Spinal cord (tissue), 10 donors: ENCODE measurements at places on chromosomes 1 and 21.

- no peak for DNase-seq
Observed at GRCh38 chr1:182666706-182667105, 17.7 kb downstream of the RGS8 start.

- DNase-seq = no peak
Observed at GRCh38 chr1:116228511-116228910, 117.3 kb downstream of the MAB21L3 start.

GRCh38 chr1:26404641-26405040 lies 6.0 kb upstream of the LIN28A start:
- DNase-seq = no peak

DNA sequence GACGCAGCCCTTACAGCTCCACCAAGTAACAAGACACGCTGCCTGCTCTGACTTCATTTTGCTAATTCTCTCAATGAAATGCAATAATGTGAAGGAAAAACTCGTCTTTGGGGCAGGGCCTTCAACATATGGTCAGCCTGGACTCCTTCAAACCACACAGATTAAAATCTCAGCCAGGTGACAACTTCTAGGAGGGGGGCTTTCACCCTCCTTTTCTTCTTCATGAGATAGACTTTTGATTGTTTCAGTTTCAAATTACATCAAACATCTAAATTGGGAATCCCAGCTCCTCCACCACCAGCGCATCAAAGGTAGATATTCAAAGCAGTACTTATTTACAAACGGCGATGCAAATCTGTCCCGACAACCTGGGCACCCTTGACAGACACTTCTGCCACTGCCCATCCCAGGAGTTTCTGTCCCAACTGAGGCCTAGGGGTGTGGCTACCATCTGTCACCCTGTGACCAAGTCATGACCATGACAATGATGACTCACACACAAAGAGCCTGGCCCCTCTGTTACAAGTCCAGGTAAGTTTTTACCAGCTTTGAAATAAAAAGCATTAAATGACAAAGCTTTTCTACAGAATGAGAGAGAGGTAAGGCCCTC lies 29.7 kb downstream of the SSBP3 start:
- no peak for DNase-seq

DNA sequence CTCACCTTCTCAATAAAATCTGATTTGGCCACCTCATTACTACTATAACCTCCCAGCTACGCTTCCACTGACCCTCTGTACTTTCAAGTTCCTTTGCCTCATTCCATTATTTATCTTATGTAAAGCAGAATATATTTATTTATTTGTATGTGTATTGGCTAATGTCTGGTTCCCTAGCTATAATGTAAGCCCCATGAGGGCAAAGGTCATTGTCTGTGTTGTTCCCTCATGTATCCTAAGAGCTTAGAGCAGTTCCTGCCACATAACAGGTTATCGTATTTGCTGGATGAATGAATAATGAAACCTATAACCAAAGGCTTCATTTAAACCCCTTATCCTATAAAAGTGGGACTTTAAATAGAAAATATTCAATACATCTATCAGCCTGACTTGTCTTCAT lies 77.9 kb upstream of the DPT start:
- DNase-seq = no peak

- DNase-seq = peak; percentile 24
Observed at GRCh38 chr1:119686661-119687060, 25.1 kb upstream of the PHGDH start.

DNA sequence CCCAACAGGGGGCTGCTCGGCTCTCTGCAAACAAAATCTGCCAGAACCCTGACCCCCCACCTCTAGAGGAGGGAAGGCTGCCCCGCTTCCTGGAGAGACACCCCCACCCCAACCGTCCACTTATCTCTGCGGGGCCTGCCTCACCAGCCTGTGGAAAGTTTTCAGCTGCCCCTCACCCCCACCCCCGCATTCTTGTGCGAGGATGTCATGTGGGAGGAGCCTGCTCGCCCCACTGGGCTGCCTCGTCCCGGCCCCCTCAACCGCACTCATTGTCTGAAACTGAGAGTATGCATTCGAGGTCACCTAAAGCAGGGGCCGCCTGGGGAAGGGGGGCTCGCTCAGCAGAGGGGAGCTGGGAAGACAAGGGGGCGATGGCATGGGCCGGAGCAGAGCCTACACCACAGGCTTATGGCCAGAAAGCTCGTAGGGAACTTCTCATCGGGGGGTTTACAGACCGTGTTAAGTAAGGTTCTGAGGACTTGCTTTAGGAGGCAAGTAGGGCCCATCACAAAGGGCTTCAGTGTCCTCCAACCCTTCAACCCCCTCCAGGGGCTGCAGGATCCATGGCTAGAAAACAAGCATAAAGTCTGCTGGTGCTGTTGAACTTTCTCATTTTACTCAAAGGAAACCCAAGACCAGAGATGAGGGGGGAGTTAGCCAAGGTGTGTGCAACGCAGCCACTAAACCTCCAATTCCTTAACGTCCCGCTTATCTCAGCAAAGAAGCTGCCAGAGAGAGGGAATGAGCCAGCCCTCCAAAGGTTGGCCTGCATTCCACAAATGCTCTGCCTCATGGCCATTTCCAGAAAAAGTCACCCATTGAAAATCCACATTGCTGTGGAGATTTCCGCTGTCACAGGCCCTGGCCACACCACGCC lies 9.4 kb downstream of the EPHA2 start:
- no peak for DNase-seq
